ENCODE measurements at places on chromosomes 11 and 22.

DNA sequence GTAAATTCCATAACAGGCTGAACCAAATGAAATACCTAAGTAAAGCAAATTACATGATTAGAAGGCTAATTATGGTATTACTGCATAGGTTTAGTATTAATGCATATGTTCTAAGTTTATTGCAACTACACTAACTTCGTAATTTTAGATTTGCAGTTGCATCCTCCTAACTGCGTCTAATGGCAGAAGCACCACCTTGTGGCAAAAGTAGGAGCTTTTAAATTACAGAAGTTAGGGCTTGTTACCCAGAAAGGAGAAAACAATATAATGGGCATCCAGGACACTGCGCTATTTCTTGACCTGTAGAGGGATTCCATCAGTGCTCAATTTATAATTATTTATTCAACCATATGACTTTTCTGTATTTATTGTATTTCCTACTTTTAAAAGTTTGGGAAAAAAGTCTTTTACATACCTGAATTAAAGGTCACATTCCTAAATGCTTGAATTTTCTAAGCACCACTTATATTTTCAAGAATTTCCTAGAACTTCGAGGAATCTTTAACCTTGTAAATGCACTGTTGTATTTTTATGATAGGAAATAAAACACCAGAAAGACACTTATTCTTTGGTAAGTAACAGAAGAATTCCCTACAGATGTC is 16.3 kb upstream of the GPR83 start:
- no peak for DNase-seq

GRCh38 chr11:127412722-127413380 is 412.3 kb upstream of the KIRREL3 start:
- DNase-seq = no peak

DNA sequence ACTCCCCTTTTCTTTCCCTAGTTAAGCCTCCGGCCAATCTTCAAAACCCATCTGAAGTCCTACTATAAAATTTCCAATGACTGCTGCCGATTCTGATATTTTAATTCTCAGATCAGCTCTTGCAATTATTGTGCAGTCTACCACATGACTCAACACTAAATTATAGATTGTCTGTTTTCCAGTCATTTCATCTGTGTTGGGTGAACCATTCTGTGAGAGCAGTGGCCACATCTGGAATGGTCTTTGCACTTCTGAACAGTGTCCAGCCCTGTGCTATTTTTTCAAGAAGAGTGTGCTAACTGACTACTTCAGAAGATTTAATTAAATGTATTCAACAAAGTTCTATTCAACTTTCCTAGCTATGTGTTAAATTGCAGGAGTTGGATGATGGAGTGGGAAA is 47.2 kb upstream of the MMP7 start:
- no peak for DNase-seq

DNA sequence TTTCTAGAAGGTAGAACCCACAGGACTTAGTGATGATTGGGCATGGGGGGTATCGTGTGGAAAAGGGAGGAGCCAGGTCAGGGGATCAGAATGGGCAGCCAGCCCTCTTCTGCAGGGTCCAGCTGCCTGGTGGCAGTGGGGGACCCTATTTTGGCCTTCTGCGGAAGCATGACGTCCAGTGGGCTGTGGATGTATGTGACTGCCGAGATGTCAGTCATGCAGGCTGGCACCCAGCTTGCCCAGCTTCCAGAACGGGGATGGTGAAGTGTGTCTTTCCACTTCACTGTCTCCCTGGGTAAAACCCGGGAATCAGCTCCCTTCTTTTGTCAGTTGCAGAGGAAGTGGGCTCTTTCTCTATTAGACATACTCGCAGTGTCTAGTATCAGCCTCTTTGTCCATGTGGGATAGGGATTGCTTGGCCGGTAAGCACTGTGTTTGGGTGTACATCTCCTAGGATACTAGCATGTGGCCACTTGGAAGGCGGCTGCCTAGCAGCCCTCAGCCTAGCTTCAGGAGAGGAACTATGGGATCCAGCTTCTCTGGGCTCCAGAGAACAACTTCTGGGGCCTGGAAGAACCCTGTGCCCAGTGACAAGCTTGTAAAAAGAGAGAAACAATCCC is 51.4 kb downstream of the GRIK4 start:
- no peak for DNase-seq

GRCh38 chr11:10373340-10373739 is 68.5 kb downstream of the ADM start:
- DNase-seq = no peak

DNA sequence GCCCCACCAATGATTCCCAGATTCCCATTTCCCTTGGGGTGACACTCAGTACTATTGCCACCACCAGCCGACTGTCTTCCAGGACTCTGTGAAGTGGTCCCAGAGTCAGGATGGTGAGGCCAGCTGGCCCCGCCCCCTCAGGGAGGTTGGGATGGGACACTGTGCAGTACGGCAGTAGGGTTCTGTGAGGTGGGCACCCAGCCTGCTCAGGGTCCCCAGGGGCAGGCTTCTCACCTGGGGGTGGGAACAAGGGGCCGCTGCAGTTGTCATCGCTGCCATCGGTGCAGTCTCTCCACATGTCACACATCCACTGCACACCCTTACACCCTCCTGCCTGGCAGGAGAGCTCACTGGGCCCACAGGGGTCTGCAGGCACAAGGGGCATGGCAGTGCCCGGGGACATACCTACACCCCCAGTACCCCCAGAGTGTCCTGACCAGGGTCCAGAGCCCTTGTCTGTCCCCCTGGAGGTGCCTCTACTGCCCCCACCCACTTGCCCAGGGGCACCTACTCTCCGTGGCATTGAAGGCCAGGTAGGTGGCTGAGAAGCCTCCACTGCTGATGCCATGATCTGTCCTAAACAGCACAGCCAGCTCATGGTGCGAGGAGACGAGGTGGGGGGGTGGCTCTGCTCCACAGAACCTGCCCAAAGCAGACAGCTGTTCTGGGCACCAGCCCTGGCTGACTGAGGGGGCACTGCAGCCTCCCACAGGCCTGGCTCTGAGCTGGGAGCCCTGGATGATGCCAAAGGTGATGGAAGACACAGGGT is 1.9 kb upstream of the C1QTNF5 start:
- no peak for DNase-seq

GRCh38 chr11:115920092-115920461 is 415.9 kb upstream of the CADM1 start:
- DNase-seq = no peak

DNA sequence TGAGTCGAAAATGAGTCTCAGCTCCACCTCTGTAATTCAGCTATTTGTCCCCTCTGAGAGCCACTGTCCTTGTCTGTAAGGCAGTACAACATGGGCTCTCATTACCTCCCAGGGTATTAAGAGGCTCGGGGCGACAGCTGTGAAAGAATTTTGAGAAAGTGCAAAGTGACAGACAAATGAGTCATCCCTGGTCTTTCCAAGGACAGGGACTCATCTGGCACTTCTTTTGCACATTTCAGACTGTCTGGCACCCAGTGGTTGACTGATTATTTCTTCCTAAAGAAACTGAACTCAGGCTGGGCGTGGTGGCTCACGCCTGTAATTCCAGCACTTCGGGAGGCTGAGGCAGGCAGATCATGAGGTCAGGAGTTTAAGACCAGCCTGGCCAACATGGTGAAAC is 62.1 kb upstream of the ARFGAP3 start:
- DNase-seq = no peak

DNA sequence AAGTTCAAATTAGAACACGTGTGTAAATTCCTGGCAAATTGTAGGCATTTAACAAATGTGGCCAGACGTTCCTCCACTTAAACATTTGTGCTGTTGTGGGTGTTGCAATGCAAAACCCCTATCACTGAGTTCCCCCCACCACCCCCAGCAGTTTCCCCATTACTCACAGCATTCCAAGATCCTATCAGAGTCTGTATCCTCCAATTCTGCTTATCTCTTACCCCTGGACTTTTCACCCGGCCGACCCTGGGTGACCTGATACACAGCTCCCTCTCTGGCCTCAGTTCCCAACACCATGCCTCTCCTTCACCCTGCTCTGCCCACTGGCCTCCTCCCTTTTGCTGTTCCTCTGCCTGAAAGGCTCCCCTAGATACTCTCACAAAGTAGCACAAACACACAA is 31.4 kb upstream of the AQP11 start:
- no peak for DNase-seq

DNA sequence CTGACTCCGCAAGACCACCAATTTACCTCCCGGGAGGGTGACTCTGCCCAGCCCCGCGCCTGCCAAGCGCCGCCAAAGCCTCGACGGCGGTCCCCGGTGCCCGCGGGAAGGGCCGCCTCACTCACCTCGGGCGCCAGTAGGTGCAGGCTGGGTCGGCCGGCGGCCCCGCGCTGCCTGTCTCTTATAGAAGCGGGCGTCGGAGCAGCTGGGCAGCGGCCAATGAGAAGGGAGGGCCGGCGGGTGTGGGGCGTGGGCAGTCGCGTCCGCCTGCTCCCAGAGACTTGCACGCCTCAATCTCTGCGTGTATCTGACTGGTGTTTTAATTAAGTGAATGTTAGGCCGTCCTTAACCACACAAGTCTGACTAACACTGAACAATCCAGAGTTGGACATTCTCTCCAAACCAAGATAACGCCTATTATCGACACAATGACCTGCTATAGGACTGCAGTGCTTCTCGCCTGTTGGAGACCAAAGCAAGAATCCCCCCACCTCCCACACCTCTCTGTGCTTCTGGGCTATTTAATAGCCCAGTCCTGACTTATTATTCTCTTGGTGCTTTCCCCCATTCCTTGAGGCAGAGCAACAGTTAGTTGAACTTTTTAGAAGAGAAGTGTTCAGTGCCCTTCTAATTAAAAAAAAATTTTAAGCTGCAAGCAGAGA is at the start of gene TPH1:
TPH1 (minus strand) TSS at position 154 of the 662 bp plus-strand sequence. CDS start 5,507 bp downstream, outside the sequence.
- DNase-seq = no peak

GRCh38 chr22:50139843-50140415 is 30.6 kb upstream of the PANX2 start:
- no peak for DNase-seq

- DNase-seq = no peak
These were observed 36.9 kb upstream of the BIRC3 start for GRCh38 chr11:102280245-102280833.

DNA sequence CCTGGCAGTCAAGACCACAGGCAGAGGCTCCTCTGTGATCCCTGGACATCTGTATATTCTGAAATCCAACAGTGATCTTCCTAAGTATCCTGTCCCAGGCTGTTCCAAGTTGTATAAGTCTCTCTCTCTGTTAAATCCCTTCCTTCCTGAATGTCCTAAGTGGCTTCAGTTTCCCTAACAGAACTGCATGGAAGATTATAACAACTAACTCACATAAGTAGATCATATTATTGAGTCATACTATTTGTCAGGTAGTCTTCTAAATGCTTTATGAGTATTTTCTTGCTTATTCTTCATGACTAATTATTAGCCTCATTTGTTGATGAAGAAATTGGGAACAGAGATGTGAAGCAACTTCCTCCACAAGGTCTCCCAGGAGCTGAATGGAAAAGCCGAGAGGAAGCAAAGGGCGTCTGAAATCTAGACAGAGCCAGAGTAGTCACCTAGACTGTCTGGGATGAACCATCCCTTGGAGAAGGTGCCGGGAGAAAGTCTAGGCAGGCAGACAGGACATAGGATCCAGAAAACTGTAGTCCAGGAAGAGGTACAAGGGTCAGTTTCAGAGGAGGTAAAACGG is 93.2 kb upstream of the FAT3 start:
- DNase-seq = no peak

- no peak for DNase-seq
These were observed 5.6 kb upstream of the SCGB2A1 start for GRCh38 chr11:62202910-62203309.

- DNase-seq = no peak
These were observed 4.4 kb downstream of the NCAM1 start for GRCh38 chr11:112965656-112966055.

GRCh38 chr11:518463-519202 is 11.6 kb upstream of the RNH1 start:
- peak; percentile 81 for DNase-seq

DNA sequence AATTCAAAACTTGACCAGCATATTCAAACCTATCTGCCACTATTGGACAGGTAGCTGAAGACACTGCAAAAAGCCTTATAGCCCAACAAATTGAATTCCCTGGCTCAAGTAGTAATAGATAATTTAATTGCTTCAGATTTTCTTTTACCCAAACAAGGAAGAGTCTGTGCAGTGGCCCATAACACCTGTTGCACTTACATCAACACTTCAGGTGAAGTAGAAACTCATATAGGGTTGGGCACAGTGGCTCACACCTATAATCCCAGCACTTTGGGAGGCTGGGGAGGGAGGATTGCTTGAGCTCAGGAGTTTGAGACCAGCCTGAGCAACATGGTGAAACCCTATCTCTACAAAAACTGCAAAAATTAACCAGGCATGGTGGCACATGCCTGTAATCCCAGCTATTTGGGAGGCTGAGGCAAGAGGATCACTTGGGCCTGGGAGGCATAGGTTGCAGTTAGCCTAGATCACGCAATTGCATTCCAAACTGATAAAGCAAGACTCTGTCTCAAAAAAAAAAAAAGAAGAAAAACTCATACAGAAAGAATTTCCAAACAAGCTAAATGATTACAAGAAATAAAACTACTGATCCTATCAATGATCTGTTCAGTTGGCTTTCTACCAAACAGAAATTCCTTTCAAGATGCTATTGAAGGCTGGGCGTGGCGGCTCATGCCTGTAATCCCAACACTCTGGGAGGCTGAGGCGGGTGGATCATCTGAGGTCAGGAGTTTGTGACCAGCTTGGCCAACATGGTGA is 9.5 kb downstream of the FOLR3 start:
- no peak for DNase-seq

DNA sequence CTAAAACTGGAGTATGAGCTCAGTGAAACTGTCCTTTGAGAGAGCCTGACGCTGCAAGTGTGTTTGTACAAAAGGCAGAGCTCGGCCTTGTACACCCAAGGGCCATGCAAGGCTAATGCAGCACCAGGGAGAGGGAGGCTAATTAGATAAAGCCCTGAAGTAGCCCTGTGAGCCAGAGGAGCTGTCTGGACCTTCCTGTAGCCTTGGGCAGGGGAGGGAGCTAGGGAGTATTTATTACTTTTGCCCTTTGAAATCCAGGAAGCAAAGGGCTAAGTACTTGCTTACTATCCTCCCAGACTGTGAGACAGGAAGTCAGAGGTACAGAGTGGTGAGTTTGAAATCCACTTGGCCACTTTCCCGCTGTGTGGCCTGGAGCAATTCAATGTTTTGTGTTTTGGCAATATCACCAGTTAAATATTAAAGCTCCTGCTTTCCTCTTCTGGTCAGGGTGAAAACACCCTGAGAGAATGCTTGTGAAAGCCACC is 10.2 kb upstream of the LDHA start:
- peak; percentile 21 for DNase-seq

Measured in T-helper 2 cell (primary cell).